ENCODE measurements at places on chromosomes 5 and 9.

DNA sequence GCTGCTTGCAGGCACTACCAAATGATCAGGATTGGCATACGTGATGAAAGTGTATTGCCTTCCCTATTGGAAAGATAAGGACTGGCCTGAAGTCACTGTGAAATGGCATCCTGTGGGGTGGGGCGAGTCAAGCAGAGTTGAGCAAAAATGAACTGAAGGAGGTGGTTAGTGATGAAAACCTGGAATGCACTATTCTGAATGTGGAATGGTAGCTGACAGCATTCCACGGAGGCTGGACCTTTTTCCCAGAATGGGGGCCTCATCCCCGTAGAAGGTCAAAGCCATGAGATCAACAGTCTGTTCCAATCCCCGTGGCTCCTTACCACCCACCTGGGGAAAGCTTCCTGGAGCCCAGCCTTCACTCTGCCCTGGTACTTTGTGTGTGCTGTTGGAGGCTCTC, 37.7 kb downstream of the ASS1 start:
- no peak for DNase-seq

- DNase-seq: no peak
Observed at GRCh38 chr9:112377684-112378327, 2.1 kb upstream of the HSDL2 start.

- DNase-seq: no peak
Observed at GRCh38 chr5:6525422-6525821, 76.8 kb downstream of the UBE2QL1 start.

- no peak for DNase-seq
Observed at GRCh38 chr9:26893030-26893676, 551 bp upstream of the CAAP1 start.

DNA sequence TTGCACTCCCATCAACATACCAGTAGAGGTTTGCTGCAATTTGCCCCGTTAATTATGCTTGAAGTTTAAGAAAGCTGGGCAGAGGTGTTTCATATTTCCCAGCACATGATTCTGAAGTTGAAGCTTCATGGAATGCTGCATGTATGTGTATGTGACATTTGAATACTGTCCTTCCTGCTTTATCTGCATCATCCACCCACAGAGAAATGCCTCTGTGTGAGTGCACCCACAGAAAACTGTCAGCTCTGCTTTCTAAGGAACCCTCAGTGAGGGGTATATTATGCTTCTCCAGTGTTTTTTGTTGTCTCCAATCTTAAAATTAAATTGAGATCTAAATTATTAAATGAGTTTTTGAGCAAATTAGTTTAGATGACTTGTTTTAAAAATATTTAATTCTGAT, 358.1 kb upstream of the PIK3R1 start:
- DNase-seq: no peak

DNA sequence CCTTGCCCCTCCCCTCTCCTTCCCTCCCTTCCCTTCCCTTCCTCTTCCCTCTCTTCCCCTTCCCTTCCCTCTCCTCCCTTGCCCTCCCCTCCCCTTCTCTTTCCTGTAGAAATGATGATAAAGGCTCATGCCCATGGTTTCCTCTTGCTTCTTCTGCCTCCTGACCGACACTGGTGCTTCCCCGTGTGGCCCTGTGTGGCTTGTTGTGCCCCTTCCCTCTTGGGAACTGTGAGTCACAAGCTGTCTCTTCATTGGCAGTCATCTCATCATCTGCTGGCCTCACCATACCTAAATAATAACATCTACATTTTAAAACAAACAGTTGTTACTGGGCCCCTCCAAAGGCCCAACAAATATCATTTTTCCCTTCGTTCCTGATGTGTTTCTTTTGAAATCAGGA, 11.7 kb upstream of the CARNMT1 start:
- no peak for DNase-seq

DNA sequence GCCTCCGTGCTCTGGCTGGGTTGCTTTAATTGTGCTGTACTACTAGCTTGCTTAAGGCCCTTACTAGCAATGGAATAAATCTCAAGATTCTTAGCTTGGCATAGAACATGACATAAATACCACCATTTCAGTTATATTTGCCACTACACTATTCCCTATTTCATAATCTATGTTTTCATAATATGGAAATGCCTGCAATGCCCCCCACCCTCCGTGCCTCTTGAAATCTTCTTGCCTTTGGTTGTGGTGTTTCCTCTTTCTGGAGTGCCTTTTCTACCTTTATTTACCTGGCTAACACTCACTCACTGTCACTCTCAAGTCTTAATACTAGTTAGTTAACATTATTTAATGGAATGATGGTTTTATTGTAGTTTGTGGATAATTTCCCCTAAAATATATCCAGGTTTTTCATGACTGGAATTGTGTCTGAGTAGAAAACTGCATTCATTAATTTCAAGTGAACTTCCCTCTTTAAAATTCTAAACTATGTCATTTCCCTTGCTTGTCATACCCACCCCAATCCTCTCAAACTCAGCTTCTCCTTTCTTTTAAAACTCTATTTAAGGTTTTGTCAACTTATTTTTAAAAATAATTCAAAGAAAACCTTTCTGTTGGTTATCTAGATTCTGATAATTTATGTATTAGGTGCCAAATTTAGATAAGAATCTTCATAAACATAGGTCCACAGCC, 521.7 kb upstream of the DAB2 start:
- no peak for DNase-seq

- DNase-seq: peak; percentile 22
Observed at GRCh38 chr5:120463991-120464626, at the start of gene PRR16. Gene PRR16 (plus strand): TSS chr5:120464300.

DNA sequence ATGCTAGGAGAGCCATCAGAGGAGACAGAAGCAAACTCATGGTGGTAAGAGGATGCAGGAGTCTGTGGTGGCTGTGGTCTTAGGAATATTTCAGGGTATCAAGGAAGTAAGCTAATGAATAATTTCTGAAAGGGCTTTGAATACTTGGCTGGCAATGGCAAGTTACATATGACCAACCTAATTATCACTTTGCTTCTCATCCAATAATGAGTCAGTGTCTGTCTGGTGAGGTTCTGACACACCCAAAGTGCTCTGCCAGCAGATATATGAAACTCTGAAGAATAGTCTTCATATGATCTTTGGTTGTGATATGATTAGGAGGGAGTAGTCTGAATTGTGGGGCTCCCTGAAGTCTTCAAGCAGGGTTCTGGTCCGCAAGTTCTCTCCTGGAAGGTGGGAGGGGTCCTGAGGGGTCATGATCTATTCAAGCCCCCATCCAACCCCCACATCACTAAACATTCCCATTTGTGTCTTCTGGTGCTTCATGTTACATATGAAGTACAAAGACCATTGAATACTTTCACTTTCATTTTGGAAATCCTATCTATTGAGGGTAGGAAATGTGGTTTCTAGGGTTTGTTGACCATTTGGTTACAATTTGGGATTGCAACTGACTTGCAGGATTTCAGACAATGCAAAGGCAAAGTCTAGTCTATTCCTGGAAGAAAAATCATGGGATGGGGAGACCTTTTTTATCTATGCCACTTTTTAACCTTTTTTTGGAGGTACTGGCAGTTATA, 199.9 kb upstream of the CDKN2B start:
- DNase-seq: no peak

GRCh38 chr9:81141961-81142360, 547.4 kb downstream of the TLE1 start:
- no peak for DNase-seq

DNA sequence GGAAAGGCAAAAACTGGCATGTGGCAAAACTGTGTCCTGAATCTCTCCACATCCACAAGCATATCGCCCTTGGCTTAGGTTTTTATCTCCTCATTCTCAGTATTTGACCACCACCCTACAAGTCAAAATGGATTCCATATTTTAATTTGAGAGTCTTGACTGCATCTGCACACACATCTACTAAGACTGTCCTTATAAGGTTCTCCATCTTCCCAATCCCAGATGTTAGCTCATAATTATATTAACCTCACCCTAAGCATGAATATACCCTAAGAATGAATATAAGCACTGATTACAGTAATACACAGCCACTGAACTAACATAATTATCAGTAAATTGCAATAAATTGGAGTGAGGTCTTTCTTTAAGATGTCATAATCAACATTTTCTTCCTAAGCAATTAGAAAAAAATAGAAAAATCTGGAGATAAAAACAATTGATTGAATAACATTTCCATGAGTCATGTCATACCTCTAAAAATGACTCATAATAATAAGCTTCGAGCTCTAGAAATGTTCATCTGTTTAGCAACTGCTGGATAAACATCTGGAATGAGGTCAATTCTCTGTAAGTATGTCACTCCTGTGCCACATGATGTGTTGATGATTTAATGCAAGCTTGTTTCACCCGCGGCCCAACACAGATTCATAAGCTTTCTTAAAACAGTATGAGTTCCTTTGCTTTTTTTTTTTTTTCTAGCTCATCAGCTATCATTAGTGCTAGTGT, 39.9 kb upstream of the PAM start:
- no peak for DNase-seq

GRCh38 chr5:168365581-168366081, 74.2 kb downstream of the WWC1 start:
- DNase-seq: no peak

- no peak for DNase-seq
Observed at GRCh38 chr5:145076040-145076439, 759.1 kb downstream of the PRELID2 start.

- DNase-seq: no peak
Observed at GRCh38 chr5:965604-966344, 42.8 kb upstream of the NKD2 start.
